ENCODE measurements at places on chromosomes 2 and 18.

GRCh38 chr2:175852879-175853615 lies 149.0 kb downstream of the LNPK start:
- H3K27me3 ChIP-seq = peaks cover 13% of the 10 kb centered on the region
- no peak for DNase-seq
- no peak overlapping the region for H3K27ac ChIP-seq

- H3K27ac ChIP-seq = peak overlapping the region; percentile 85
- no peaks in the 10 kb centered on the region for H3K27me3 ChIP-seq
- peak overlapping the region; percentile 50 for H3K4me3 ChIP-seq
Observed at GRCh38 chr2:20818820-20819219, 4.1 kb downstream of the LDAH start.

DNA sequence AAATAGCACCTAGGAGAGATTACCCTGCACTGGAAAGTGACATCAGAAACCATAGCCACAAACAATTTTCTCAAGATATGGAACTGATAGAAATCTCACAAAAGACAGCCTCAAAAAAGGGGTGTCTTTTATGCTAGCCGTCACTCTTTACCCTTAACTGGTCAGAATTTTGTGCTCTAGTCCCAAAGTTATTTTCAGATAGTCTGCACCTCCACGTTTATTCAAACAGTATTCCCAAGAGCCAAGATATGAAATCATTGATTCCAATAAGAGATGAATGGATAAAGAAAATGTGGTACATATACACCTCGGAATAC lies 23.5 kb upstream of the PMAIP1 start:
- H3K27ac ChIP-seq = no peak overlapping the region
- no peak for DNase-seq
- H3K4me1 ChIP-seq = peaks cover 29% of the 10 kb centered on the region
- H3K4me3 ChIP-seq = no peak overlapping the region
- H3K27me3 ChIP-seq = no peaks in the 10 kb centered on the region

- no peak for DNase-seq
- no peaks in the 10 kb centered on the region for H3K27me3 ChIP-seq
- H3K4me1 ChIP-seq = peaks cover 46% of the 10 kb centered on the region
- H3K4me3 ChIP-seq = peak overlapping the region; percentile 100
Observed at GRCh38 chr2:105338020-105338385, 663 bp downstream of the C2orf49 start.

- no peak for DNase-seq
- H3K4me1 ChIP-seq = no peaks in the 10 kb centered on the region
- no peaks in the 10 kb centered on the region for H3K27me3 ChIP-seq
Observed at GRCh38 chr18:22667616-22668422, 250.1 kb upstream of the CTAGE1 start.

GRCh38 chr2:101675512-101675911 lies 22.0 kb upstream of the MAP4K4 start:
- peaks cover 6% of the 10 kb centered on the region for H3K4me1 ChIP-seq
- DNase-seq = no peak
- H3K36me3 ChIP-seq = peaks cover 11% of the 10 kb centered on the region
- no peaks in the 10 kb centered on the region for H3K27me3 ChIP-seq
- H3K27ac ChIP-seq = no peak overlapping the region
